Activated CD4-positive, alpha-beta T cell treated with anti-CD3 and anti-CD28 coated beads, Interleukin-2, amount 50 U/mL, for 48 hours (primary cell): ENCODE measurements at places on chromosomes 11 and 22.
A peak's percentile ranks its signal among the peaks of the same experiment; 100 is the strongest.

DNA sequence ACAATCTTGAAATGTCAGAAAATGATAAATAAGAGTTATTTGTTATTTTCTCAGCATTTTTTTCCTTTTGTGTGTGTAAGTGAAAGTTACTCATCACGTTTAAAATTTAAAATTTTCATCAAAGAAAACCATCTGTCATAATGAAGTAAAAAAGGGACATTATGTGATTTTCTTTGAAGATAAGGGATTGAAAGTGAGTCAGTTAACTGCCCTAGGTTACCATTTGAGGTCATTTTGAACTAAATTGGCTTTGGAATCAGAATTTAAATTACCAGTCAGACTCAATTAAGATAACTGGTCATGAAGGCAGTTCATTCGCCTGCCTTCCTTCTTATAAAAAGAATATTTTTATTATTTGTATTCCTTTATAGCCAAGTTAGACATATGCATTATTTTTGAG is 14.3 kb downstream of the NCAM1 start:
- no peak for DNase-seq

DNA sequence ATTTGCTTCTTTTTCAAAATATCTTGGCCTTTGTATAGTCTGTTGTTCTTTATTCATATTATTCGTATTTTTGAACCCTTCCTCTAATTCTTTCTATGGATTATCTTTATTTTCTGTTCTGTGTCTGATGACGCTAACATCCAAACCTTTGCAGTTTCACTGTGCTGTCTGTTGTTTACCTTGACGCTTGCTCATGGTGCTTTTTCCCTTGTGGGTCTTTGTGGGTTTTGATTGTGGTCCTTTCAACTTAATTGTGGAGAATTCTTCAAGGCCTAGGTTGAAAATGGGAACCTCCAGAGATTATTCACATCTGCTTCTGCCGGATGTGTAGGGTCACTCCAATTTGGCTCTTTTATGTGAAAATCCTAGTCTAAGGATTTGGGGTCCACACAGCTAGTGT is 34.6 kb downstream of the PARVG start:
- no peak for DNase-seq

DNA sequence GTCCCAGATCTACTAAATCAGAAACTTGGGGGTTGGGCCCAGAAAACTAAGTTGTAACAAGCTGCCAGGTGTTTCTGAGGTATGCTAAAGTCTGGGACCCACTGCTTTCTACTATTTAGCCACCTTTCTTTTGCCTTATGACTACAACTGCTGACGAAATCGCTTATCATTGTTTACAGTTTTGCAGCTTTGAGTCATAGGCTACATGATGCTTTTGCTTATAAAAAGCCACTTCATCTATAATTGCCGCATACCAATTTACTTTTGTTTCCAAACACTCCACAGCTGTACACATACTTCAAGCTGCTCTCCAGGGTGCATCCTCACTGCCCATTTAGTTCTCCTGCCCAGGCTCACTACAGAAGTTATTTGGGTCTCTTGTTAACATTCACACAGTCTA is 144.7 kb downstream of the ENTHD1 start:
- no peak for DNase-seq

DNA sequence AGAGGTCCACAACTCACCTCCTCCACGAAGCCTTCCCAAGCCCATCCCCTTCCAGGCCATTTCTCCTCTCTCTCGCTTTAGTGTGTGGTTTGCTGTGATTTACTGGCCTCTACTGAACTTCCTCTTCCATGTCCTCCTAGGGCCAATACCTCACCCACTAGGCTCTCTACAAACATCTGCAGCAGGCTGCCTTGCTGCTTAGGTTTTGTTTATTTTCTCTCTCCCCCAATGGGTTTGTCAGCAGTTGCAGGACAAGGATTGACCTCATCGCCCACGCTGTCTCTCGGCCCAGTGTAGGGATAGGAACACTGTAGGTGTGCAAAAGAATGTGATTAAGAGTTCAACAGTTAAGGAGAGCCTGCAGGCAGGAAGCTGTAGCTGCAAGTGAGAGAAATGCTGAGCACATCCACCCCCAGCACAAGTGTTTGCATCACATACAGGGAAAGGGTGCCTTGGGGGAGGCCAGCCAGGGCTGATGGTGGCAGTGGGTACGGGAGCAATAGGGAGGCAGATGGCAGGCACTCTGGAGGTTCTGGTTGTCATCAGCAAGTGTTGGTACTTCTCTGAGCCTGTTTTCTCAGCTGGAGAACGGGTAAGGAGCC is 1.4 kb downstream of the PC start:
- DNase-seq, result no peak

- DNase-seq, result no peak
Measured at GRCh38 chr11:596374-596773, 19.4 kb downstream of the IRF7 start.

- no peak for DNase-seq
Measured at GRCh38 chr11:71474141-71474770, 21.3 kb downstream of the NADSYN1 start.

DNA sequence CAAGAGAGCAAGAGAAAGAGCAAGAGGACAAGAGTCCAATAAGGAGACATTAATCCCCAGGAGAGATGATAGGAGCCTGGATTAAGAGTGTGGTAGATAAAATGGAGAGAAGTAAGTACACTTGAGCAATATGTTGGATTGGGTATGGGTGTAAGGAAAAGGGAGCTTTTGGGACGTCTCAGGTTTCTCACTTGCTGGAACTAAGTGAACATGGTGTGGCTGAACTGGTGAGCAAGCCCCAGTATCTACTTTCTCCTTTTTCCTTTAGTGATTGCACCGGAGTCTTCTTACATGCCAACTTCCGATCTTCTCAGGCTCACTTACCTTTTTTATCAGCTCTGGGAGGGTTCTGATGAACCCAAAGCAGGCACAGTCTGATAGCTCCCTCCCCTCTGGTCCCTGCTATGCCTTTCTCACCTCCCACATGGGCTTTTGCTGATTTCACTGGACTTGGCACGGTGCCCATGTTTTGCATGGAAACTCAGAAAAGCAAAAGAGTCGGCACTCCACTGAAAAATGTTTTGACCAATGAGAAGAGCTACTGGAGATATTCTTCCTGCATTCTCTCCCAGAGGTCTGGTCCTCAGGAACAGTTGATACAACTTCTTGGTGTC is 14.5 kb upstream of the APLNR start:
- DNase-seq, result no peak

GRCh38 chr11:117888139-117888566 is 11.7 kb upstream of the FXYD6 start:
- no peak for DNase-seq

DNA sequence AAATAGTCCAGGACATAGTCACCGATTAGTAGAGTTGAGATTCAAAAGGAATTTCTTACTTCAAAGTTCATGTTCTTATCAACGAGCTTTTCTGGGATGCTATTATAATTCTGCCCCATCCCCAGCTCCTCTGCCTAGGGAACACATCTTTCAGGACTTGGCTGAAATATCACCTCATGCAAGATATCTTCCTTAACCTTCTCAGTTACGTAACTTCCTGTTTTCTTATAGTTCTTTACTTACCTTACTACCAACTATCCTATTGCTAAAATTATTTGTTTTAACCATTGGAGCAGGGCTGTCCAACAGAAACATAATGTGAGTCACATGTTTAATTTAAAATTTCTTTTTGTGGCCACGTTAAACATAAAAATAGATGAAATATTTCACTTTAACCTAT is 2.3 kb downstream of the NARS2 start:
- no peak for DNase-seq

DNA sequence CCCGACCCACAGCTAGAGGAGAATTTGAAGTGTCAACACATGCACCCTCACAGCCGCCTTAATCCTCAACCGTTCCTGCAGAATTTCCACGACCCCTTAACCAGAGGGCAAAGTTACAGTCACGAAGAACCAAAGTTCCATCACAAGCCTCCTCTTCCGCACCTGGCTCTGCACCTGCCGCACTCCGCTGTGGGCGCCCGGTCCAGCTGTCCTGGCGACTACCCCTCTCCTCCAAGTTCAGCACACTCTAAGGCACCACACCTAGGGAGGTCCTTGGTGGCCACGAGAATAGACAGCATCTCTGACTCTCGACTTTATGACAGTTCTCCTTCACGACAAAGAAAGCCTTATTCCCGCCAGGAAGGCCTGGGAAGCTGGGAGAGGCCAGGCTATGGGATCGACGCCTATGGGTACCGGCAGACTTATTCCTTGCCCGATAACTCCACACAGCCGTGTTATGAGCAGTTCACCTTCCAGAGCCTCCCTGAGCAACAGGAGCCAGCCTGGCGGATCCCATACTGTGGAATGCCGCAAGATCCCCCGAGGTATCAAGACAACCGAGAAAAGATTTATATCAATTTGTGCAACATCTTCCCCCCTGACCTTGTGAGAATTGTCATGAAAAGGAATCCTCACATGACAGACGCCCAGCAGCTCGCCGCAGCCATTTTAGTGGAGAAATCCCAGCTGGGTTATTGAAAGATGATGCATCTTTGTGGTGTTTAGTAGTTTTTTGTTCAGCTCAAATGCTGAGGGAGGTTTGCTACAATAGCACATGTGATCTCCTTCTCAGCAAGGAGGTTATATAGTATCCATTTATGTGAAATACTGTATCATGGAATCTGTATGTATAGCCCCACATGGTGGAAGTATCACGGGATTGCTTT is 72.1 kb downstream of the ZC3H12C start:
- DNase-seq, result no peak

GRCh38 chr11:78573681-78574080 is 983 bp downstream of the NARS2 start:
- no peak for DNase-seq

GRCh38 chr11:131889146-131889577 is 518.7 kb downstream of the NTM start:
- no peak for DNase-seq

- no peak for DNase-seq
Measured at GRCh38 chr11:75813622-75814039, 1.4 kb upstream of the UVRAG start.

DNA sequence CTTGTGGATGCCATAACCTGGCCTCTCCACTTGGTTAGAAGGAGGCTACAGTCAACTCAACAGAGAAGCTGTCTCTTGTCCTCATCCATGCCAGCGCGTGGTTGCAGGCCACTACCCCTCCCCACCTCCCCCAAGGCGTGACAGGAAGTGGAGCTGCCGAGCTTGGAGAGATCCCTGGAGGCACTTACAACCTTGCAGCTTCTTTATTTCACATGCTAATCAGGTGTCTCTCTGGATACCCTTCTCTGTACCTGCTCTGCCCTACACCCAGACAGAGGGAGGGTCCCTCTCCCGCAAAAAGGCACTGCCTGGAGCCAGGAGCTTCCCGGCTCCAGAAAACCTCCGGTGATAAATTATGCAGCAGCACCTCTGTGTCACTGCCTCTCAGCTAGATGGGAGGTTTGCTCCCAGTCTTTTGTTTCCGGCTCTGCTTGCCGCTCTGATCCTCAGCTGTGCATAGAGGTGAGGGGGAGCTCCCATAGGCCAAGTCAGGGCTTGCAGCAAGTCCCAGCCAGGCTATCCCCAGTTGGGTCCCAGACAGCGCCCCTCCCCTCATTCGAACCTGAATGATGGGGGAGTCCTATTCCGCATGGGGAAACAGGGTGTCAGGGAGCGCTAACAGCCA is 5.7 kb downstream of the LRP4 start:
- no peak for DNase-seq

GRCh38 chr22:38963872-38964271 is 6.5 kb downstream of the APOBEC3A start:
- no peak for DNase-seq

DNA sequence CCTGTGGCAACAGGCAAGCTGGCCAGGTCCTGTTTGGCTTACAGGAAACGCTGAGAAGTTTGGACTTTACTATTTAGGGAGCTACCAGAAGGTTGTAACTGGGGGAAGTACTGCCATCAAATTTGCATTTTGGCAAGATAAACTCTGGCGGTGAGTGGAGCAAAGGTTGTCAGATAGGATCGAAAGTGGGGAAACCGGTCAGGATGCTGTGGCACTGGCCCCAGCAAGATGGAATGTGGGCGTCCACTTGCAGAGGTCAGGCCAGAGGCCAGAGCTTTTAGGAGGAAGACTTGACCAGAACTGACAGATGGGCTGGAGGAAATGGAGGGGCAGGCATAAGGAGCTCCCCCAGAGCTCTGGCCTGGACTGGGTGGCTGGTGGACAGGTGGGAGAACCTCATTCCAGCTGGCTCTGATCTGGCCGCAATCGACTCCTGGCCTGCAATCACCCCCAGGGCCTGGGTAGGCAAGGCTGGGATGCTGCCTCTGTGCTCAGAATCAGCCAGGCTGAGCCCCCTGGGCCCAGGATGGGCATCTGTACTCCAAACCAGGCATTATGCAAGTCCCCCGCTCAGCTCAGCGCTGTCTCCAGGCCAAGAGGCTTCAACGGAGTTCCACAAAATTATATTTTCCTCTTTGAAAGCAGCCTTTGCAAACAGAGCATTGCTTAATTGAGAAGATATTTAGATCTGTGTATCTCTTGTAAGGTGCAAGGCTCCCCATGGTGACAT is 178.3 kb upstream of the NECTIN1 start:
- DNase-seq, result no peak

DNA sequence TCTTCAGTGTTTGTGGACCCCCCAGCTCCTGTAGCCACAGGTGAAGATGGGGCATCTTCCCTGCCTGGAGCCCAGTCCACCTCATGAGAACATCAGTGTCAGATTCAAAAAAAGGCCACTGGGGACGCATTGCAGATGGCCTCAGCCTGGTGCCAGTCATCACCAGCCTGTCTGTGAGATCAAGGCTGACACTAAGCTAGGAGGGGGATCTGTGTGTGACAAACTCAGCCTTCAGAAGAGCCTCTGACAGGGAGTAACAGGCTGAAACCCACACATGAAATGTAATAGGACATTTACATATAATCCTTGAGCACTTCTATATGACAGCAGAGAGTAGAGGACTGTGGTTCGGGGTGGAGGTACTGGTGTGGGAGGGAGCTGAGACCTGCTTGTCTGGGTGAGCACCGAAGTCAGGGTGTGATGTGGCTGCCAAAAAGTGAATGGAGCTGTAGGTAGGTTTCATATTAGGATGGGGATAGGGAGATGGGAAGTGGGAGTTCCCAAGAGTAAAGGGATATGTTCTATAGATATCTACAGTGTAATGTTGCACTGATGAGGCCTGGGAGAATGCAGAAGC is 20.5 kb upstream of the CCDC134 start:
- peak; percentile 18 for DNase-seq

DNA sequence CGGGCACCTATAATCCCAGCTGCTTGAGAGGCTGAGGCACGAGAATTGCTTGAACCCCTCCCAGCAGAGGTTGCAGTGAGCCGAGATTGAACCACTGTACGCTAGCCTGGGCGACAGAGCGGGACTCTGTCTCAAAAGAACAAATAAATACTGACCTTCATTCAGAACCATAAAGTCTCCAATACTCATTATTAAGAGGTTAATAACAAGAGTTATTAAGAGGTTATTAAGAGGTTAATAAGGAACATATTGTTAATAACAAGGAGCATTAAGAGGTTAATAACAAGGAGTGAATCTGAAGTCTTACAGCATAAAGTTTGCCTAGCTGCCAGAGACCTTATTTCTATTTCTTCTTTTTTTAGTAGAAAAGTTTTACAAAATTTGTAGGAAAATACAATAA is 7.6 kb downstream of the CELF1 start:
- DNase-seq, result no peak

- DNase-seq, result no peak
Measured at GRCh38 chr22:39655831-39656230, 85.3 kb downstream of the CACNA1I start.

GRCh38 chr11:67616431-67617242 is 9.9 kb downstream of the NDUFV1 start:
- DNase-seq, result no peak

GRCh38 chr11:72140661-72141060 is 5.1 kb downstream of the FOLR3 start:
- DNase-seq, result no peak
